Activated CD8-positive, alpha-beta memory T cell treated with anti-CD3 and anti-CD28 coated beads for 1 hour (primary cell): ENCODE measurements at places on chromosomes 5 and 9.

- no peak for DNase-seq
Observed at GRCh38 chr9:106438928-106439327, 424.0 kb upstream of the ZNF462 start.

- no peak for DNase-seq
Observed at GRCh38 chr9:109238125-109238524, 71.1 kb upstream of the FRRS1L start.

DNA sequence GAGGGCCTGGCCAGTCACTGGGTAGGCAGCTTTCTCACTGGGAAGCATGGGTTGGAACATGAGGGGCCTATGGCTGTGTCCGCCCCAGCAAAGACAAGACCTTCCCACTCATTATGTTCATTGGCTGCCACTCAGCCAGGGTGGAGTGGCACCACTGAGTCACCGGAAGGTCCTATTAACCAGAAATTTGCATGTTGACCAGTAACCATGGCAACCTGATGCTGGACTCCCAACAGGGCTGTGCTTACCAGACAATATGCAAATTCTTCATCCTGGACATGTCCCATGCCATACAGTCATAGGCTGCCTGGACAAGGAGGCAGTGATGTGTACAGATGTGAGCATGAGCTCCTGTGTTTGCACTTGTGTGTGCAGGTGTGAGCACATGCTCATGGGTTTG lies 66.7 kb downstream of the PSD2 start:
- DNase-seq: no peak

DNA sequence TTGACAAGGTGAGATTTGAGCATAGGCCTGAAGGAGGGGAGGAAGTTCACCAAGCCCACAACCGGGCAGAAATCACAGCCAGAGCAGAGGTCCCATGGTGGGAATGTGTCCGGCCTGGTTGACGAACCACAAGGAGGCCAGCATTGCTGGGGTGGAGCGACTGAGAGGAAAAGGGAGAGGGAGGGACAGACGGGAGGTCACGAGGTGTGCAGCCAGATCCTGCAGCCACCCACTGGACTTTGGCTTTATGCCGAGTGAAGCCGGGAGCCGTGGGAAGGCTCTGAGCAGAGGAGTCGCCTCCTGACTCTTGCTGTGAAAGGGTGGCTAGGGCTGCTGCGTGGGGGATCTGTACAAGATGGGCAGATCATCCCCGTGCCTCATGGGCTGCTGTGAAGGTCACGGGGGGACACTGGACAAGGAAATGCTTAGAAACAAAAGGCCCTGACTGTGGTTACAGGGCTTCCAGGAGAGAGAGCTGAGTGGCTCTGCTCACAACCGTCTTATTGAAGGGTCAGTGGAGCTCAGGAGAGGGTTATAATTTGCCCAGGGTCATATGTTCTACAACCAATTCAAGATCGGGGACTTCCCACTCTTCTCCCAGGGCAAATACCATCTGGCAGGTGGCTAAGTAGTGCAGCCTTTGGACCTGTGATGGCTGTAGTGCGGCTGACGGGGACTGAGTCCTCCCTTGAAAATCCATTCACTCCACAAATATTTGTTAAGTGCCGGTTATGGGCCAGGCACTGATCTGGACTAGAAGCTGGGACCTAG lies 15.6 kb upstream of the CD74 start:
- DNase-seq: no peak

- no peak for DNase-seq
Observed at GRCh38 chr9:134807716-134808446, 72.7 kb upstream of the FCN2 start.

GRCh38 chr9:111663301-111663823 lies 2.0 kb downstream of the GNG10 start:
- DNase-seq: no peak

DNA sequence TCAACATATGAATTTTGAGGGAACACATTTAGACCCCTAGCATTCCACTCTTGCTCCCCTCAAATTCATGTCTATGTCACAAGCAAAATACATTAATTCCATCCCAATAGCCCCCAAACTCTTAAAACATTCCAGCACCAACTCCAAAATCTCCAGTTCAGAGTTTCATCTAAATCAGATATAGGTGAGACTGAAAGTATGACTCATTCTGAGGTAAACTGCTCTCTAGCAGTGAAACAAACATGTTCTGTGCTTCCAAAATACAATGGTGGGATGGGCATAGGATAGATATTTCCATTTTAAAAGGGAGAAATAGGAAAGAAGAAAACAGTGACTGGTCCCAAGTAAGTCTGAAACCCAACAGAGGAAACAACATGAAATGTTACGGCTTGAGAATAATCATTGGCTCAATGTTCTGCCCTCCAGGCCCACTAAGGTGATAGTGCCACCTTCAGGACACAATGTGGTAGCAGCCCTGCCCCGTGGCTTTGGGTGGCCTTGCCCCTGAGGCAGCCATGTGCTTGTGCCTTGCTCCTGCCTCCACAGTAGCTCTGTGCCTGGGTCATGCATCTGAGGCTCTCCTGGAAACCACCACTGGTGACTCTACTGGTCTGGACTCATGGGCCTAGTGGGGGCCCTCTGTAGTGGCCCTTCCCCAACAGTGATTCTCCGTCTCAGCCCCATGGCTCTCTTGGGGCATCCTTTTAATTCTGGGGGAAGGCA lies 36.4 kb upstream of the IPPK start:
- DNase-seq: no peak

GRCh38 chr9:18768951-18769622 lies 263.9 kb downstream of the SAXO1 start:
- no peak for DNase-seq

- no peak for DNase-seq
Observed at GRCh38 chr5:55618318-55618717, 83.6 kb upstream of the PLPP1 start.
